ENCODE measurements at places on chromosomes 7 and 10.
A peak's percentile ranks its signal among the peaks of the same experiment; 100 is the strongest.

GRCh38 chr10:124048371-124049290, 44.8 kb downstream of the CHST15 start:
- DNase-seq: no peak

DNA sequence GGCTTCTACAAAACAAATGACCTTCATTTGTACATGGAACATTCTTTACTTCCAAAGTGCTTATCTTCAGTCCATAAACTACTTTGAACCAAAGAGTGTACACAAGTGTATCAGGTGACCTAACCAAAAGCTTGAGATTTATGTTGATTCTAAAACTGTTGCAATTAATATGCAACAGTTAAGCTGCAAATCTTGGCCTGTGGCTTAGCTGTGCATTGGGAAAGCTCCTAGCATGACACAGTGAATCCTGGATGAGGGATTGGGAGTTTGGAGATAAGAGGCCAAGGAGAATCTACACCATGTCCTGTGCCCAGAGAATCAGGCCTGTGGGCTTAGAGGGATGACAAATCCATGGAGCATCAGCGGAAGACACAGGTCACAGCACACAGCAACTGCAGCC, 105.2 kb upstream of the GSDME start:
- DNase-seq: no peak

GRCh38 chr7:99244939-99245338, 27.7 kb upstream of the MYH16 start:
- no peak for DNase-seq

- DNase-seq: no peak
These were observed 48.6 kb downstream of the GDI2 start for GRCh38 chr10:5764422-5765297.

GRCh38 chr10:128180843-128181242, 54.6 kb upstream of the MKI67 start:
- DNase-seq: no peak

- peak; percentile 13 for DNase-seq
These were observed 30.2 kb upstream of the GIMAP8 start for GRCh38 chr7:150420242-150420641.

DNA sequence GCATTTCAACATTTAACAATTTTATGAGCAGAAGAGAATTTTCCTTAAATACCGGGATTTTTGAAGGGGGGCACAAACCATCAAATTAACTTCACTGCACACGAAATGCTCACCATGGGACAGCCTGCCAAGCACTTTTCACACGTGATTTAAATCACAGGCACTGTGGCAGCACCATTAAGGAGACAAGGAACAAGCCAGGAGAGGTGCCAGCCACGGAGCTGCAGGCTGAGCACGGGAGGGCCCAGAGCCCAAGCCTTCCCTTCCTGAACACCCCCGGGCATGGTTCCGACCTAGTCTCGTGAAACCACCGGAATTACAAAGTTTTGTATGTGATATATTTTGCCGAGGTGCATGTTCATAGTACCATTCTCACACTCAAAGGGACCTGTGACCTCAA, 13.4 kb downstream of the PITRM1 start:
- no peak for DNase-seq

GRCh38 chr7:2281541-2281940, 32.7 kb downstream of the SNX8 start:
- no peak for DNase-seq

- DNase-seq: no peak
These were observed 267.3 kb upstream of the KCND2 start for GRCh38 chr7:120005720-120006119.

DNA sequence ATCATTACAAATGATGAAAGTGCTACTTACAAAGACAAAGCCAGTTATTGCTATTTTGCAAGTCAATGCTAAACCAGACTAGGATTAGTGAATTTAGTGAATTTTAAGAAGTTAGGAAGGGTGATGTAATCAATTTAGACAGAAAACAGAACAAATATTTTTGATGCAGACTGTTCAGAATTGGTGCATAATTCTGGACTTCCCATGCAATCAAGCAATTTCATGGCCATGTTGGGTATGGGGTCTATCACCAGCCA, 85.4 kb downstream of the CH25H start:
- no peak for DNase-seq

- DNase-seq: no peak
These were observed 232.5 kb upstream of the FZD1 start for GRCh38 chr7:91031757-91032156.

GRCh38 chr10:121428867-121429266, 169.4 kb downstream of the FGFR2 start:
- no peak for DNase-seq

DNA sequence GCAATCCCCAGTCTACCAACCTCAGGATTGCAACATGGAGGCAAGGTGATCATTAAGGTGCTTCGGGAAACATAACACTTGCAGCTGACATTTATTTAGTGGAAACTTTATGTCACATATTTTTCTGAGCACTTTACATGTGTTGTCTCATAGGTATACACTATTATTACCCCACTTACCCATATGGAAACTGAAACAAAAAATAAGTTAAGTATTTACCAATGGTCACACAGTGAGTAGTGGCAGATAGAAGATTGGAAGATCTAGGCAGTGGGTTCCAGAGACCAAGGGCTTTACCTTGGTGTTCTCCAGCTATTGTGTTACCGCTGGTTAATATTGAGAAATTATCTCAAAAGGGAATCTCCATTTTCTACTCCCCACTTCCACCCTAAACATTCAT, 1279.1 kb upstream of the SORCS1 start:
- no peak for DNase-seq

All from activated naive CD4-positive, alpha-beta T cell treated with anti-CD3 and anti-CD28 coated beads, Interleukin-2, amount 50 U/mL, for 72 hours (primary cell).